Omental fat pad (tissue), 4 donors: ENCODE measurements at places on chromosomes 1 and 21.

GRCh38 chr1:214124281-214124805, 136.6 kb downstream of the PROX1 start:
- no peak for DNase-seq

DNA sequence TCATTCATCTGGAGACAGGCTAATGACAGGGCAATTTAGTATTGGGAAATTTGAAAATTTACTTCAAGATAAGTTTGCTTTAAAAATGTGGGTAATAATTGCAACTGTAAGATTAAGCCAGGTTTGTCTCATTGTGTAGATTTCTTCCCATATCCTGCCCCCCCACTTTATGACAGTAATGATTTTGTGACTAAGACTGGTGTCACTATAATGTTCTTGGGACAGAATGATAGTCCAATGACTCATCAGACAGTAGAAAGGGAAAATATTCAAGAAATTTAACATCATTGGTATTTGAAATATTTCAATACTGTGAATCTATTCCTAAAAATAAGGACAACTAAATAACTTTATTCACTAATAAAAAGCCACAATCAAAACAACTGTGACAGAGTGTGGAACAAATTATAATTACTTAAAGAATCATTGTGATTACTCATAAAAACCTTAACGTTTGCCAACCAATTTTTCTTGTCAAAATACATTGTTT, 36.7 kb downstream of the FH start:
- no peak for DNase-seq

- no peak for DNase-seq
Measured at GRCh38 chr1:55318116-55318817, 103.1 kb upstream of the USP24 start.

GRCh38 chr1:203656796-203657747, 30.4 kb downstream of the ATP2B4 start:
- DNase-seq = no peak

DNA sequence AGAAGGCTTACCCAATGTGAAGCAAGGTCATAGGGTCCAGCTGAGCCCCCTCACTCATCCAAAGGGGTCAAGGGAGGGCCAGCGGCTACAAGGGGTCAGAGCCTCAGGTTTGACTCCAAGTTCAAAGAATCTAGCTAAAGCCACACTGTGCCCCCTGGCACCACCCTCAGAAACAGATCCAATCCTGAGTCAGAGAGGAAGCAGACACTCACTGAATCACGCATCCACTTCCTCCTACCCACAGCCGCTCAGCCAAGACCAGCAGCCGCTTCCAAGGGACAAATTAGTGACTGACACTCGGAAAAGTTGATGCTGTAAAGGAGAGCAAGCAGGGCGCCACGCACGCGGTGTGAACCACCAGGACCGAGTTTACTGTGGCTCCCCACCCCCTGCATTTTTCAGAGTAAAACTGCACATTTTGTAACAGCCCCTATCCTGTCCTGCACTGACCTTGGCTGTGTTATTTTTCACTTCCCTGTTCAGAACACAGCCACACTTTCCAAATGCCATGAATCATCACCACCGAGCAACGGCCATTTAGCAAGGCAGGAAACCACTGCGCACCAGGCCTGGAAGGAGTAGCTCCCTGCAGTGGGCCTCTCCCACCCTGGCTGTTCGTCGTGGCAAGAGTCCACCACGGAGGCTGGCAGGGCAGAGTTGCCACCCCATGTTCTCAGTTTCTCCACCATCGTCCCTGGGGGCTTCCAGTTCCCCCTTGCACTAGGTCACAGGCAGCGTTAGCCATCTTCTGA, 147.8 kb downstream of the TOMM20 start:
- DNase-seq = peak; percentile 70

- no peak for DNase-seq
Measured at GRCh38 chr1:216248628-216249027, 174.6 kb downstream of the USH2A start.

- DNase-seq = no peak
Measured at GRCh38 chr1:239583536-239583935, 197.2 kb downstream of the CHRM3 start.

DNA sequence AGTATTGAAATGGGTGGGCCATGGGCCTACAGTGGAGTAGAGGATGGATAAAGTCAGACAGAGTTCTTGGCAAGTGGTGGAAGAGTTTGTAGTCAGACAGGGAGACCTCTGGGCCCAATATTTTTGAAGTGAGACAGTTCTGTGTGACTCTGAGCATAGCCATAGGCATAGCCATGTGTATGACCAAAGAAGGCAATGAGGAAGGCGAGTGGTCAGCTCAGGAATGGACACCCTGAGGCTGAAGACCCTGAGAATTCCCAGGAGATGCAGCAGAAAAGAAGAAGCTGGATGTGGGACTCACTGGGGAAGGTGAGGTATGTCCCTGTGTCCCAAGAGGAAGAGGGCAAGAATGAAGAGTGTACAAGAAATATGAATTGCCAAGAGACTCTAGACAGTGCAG, 210.6 kb upstream of the IRF2BP2 start:
- no peak for DNase-seq

DNA sequence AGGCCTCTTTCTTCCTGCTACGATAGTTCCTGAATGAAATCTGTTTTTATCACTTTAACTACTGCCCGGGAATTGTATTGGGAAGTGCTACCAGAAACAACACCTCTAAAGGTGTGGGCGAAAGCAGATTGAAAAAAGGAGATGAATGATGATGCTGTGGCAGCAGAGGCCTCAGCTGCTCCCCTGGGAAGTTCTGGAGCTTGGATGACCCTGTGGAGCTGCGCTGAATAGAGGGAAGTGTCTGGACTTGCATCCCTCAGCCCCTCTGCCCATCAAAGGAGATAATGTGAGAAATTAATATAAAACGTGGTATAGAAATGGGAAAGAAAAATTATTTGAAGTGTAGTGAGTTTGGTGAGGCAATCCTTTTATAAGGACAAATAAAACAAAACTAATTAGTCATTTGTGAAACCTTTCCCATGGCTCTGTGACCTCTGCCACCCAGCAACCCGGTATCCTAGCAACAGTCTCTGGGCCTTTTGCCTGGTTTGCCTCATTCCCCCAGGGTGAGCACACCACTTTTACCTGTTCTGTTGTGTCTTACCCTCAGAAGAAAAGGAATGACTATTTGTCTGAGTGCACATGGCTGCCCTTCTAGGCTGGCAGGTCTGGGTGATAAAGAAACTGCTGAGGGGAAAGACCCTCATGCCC, 21.3 kb downstream of the OVAAL start:
- no peak for DNase-seq

DNA sequence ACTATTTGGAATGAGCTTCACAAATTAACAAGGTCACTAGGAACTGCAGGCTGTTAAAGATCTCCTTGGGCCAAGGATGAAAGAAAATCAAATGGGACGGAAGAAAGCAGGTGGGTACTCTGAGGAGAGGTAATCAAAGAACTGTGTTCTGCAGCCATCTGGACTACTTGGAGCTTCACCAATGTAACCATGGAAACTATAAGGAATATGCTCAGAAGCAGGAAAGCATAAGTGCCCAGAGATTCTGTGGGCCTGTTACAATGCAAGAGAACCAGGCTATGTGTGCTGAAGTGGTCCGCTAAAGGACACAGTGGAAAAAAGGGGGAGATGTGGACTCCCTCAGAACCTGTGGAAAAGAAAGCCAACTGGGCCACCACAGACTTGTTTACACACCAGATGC, 238.5 kb downstream of the PTGER3 start:
- no peak for DNase-seq

DNA sequence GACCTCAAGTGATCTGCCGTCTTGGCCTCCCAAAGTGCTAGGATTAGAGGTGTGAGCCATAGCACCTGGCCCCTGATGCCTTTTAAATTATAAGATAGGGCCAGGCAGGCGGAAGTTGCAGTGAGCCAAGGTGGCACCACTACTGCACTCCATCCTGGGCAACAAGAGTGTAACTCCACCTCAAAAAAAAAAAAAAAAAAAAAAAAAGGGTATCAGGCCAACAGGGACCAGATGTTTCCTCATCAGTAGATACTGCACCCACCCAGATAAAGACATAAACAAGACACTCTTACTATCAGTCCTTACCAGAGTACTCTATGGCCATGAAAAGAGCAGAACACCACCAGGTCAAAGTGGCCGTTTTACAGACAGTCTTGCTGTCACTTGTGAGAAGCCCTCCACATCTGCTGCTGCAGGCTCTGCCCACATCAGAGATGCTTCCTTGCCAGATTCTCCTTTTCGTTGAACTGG, 3.3 kb downstream of the C21orf58 start:
- DNase-seq = no peak

GRCh38 chr1:25556791-25557476, 13.5 kb downstream of the LDLRAP1 start:
- no peak for DNase-seq

GRCh38 chr1:202090994-202091393, 31.7 kb upstream of the GPR37L1 start:
- no peak for DNase-seq

DNA sequence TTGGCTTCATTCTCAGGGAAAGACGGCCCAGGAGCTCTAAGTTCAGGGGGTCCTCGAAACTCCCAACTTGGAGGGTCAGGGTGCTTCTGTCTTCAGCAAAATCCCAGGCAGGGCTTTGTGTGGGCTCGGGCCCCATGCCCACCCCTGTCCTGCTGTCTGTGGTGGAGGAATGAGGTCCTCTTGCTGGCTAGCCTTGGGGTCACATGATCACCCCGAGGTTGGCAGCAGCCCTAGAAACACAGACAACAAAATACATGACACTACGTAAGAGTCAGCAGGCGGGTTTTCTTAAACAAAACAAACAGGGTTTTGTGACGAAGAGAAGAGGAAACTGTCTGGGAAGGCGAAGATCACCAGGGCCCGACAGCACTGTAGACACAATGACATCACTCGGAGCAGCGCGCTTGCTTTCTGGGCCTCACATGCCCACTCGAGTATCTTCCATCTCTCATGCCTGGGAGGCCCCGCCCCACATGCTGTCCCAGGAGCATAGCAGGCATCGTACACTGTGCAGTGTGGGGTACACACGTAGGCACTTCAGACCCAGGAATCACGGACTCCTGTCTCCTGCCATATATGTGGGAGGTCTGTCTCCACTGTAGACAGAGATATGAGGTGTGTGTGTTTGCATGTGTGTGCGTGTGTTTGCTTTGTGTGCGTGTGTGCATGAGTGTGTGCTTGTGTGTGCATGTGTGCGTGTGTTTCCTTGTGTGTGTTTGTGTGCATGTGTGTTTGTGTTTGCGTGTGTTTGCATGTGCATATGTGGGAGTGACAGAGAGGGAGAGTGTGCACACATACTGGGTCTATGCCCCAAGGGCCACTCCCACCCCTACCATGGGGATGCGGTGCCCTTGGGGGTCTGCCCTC, 94.7 kb downstream of the SIK1 start:
- DNase-seq = no peak
